ENCODE measurements at places on chromosomes 6 and 20.

- peak; percentile 71 for DNase-seq
These were observed 68.8 kb downstream of the CDC5L start for GRCh38 chr6:44456070-44456965.

- DNase-seq = no peak
These were observed 681.6 kb upstream of the GJE1 start for GRCh38 chr6:141451181-141451510.

GRCh38 chr6:71301546-71301945 lies 12.9 kb downstream of the OGFRL1 start:
- no peak for DNase-seq

- no peak for DNase-seq
These were observed 13.0 kb upstream of the IER3 start for GRCh38 chr6:30757261-30757904.

DNA sequence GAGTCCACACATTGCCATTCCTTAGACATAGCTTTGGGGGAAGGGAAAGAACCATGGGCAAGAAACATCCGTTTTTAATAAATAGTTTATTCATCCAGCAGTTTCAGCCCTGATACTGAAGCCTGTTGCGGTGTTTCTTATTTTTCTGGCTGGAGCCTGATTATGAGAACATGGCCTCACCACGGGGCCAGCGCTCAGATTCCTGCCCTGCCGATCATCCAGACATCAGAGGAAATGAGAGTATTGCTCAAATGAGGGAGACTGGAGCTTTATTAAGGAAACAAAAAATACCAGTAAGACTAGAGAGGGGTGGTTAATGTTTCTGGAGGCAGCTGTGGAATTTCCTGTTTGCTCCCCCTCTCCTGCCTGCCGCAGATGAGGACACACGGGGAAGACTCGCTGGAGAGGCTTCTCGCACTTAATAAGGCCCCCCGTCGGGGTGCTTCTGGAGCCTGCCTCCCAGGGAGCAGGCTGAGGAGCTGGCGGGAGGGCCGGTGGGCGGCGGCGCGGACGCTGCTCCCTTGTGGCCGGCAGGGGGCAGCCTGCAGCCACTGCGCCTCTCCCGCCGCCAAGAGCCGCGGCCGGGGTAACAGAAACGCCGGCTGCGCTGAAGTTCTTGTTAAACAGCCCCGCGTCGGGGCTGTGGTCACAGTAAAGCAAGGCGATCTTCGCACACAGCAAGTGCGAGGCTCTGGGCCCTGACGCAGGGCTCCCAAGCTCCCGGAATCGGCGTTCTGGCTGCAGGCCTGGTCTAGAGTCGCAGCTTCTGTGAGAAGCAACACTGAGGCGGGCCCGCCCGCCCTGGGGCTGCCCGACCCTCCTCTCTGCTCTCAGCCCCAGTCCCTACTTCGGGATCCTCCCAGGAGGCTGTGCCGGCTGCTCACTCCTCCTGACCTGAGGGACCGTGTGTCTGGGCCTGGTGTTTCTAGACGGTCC lies 17.5 kb downstream of the LEMD2 start:
- DNase-seq = peak; percentile 51

DNA sequence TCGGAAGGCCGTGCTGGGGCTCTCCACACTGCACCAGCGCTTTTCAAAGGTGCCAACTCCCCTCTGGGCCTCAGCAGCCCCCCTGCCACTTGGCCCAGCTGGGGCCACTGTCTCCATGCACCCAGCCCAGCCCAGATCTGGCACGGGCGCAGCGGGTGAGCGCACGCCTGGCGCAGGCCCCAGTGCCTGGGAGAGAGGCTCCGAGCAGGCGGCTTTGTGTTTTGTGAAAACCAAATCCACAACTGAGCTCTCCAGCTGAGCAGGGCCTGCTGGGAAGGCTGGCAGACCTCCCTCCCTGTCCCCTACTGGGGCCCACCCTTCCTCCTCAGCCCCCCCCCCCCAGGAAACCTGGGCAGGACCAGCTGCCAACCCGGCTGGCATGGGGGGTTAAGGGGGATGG lies 17.0 kb downstream of the MDGA1 start:
- no peak for DNase-seq

- DNase-seq = no peak
These were observed 91.9 kb downstream of the CD164 start for GRCh38 chr6:109290143-109290931.

GRCh38 chr6:24490948-24491347 lies 1.6 kb upstream of the GPLD1 start:
- no peak for DNase-seq

GRCh38 chr6:68633281-68633971 lies 1.7 kb upstream of the ADGRB3 start:
- DNase-seq = no peak

GRCh38 chr6:38180586-38180985 lies 361.1 kb downstream of the ZFAND3 start:
- DNase-seq = no peak

GRCh38 chr6:129497481-129498441 lies 212.2 kb downstream of the ARHGAP18 start:
- peak; percentile 11 for DNase-seq

DNA sequence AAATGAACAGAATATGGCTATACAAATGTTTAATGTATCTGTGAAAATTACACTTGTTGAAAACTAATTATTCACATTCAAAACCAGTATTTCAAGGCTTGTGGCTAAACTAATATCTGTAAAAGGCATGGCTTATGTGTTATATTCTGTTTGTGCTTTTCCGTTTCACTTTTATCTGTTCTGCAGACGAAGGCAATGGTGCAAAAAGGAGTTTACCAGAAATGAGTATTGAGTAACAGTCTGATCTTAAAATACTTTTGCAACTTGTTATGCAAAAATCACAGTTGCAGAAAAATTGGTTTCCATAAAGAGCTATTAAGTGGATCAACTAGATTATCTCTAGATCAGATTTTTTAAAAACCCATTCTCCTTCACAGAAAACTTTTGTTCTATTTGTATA lies 9.4 kb upstream of the STX11 start:
- DNase-seq = no peak

GRCh38 chr6:164998297-164998696 lies 311.1 kb downstream of the C6orf118 start:
- no peak for DNase-seq

DNA sequence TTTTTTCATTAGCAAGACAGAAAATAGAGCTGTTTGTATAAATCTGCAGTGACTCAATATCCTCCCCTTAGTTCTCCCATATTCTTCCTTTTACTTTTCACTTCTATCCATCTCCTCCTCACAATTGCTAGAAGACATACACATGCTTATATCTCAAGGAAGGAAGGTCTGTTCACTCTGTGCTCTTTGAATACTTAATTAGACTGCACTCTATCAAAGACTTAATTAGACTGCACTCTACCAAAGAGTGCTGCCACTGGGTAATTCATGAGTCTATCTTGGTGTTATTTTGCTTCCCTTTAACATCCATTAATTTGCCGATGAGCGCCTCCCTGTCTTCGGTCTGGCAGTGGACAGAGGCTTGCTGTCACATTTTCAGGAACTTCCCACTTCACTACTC lies 241.9 kb downstream of the ADGB start:
- DNase-seq = no peak

DNA sequence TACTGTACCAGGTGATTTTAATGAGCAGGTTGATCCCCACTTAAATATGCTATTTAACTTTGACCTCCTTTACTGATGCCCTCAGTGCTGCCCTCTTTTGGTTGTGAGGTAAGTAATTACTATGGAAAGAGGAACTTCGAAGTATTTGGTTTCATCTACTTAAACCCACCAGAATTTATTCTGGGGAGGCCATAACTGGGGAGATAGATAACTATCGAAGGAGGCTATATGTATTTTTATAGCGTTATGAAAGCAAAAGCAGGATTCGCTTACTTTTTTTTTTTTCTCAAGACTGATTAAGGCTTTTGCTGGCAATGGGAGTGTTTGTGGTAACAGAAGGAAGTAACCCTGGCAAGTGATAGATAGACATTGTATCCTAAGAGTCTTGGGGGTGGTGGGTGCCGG lies 168.9 kb upstream of the CENPW start:
- DNase-seq = peak; percentile 29

DNA sequence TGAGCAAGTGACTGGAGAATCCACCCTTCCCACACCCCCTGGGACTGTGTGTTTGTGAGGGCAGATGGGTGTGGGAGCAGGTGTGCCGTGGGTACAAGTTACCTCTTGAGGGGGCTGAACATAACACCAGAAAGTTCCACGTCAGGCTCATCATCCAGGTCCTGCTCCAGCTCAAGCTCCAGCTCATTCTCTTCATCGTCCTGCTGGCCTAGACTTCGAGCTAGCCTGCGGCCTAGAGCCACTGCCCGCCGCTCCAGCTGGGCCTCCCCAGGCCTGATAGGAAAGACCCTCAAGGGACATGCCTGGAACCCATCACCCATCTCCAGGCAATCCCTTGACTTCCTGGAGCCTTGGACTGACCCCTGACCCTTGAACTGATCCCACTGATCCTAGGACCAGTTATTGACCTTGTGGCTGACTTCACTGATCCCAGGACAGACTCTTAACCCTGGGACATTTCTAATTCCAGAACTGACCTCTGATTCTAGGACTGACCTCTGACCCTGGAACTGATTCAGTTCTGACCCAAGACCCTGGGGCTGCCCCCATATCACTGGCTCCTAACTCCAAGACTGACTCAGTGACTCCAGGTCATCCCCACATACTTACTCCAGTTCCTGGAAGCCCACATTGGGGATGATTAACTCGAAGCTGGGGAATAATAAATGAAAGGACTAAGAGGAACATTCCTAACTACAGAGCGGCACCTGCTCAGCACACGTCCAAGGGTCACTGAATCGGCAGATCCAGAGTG lies 11.8 kb upstream of the SPAG4 start:
- no peak for DNase-seq

GRCh38 chr6:139695361-139695760 lies 320.9 kb upstream of the CITED2 start:
- DNase-seq = no peak

GRCh38 chr6:139126255-139126654 lies 8.6 kb upstream of the HECA start:
- DNase-seq = no peak

GRCh38 chr6:47714802-47715201 lies 16.4 kb downstream of the ADGRF4 start:
- DNase-seq = no peak

DNA sequence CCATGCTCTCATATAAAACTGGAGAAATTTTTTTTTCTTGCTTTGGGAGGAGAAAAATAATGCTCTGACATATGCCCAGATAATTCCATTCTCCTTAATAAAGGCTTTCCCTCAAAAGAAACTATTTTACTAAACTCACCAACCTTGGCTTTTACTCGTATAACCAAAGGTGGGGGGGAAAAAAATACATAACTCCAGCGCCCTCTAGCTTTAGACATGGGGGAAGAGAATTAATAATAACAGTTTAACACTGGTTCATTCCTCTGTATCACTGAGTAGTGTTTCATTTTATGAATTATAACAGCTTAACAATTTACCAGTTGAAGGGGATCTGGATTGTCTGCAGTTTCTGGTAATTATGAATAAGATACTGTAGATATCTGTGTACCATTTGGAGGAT lies 1226.1 kb downstream of the GRIK2 start:
- no peak for DNase-seq

DNA sequence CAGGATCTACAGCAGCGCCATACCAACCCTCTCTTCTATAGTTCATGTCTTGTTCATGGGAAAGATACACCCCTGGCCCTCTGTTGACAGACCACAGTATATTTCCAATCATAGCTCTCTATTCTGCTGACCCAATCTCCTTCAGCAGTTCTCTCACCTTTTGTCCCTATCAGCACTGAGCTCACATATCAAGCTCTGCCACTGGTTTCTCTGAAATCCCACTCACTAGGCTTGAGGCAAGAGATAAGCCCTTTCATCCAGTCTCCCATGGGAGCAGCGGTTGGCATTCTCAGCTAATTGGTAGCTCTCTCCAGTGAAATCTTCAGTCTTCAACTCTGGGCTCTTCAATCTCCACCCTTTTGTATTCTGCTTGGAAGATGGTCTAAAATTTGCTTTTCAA lies 313.4 kb downstream of the GJA1 start:
- no peak for DNase-seq

DNA sequence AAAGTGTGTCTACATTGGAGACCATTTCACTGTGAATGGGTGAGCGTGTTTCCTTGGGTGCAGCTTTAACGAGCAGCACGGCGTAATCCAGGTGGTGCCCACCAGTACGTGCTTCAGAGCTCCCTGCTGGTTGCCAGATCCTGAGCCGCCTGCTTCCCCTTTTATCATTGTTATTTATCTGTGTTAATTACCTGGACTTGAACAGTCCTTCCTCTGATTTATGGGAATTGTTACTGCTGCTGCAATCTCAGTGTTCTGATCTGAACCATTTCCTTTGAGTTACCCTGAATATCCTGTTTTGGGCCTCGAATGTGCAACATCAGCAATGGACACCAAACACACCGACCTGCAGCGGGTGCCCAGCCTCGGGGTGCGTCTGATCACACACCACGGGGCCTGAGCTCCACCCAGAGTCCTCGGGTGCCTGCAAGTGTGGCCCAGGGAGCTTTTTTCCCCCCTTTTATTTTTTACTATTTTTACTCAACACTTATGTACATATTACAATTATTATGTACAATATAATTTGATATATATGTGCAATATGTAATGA lies 81.3 kb downstream of the RPP40 start:
- no peak for DNase-seq

- DNase-seq = no peak
These were observed 84.1 kb downstream of the PHIP start for GRCh38 chr6:78993955-78994354.

GRCh38 chr6:26575494-26575939 lies 21.2 kb upstream of the ABT1 start:
- DNase-seq = no peak

GRCh38 chr6:39980839-39981580 lies 46.7 kb upstream of the MOCS1 start:
- no peak for DNase-seq

DNA sequence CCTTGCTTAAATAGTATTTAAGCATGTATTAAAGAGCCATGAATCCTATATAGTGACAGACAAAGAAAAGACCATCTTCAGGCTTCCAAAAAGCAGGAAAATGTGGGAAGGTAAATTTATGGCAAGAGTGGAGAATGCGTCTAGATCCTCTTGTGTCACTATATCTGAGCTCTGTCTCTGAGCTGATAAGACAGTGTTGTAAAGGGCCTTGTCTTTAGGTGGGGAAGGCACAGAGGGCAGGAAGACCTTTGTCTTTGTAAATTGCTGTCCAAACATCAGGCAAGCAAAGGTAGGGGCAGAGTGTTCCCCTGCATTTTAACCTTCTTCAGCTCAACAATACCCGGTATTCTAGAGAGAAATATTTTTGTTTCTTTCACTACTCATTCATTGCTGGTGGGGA lies 33.9 kb upstream of the MBOAT1 start:
- no peak for DNase-seq

GRCh38 chr6:34513646-34514045 lies 42.5 kb downstream of the SPDEF start:
- no peak for DNase-seq

GRCh38 chr6:72287801-72288200 lies 334.1 kb upstream of the KCNQ5 start:
- DNase-seq = no peak

DNA sequence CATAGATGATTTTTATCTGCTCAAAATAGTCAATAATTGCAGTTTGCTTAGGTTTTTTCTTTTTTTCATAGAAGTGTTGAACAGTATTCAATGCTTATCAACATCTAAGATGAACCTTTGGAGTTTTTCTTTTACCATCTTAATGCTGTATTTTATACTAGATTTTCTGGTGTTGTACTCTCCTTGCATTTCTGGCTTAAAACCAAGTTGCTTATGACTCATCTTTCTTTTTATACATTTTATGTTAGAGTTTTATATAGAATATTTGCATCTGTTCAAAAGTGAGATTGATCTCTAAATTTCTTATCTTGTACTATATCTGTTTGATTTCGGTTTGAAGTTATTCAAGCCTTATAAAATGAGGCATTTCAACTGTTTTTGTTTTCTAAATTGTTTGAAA lies 232.5 kb downstream of the RFPL4B start:
- DNase-seq = no peak

- no peak for DNase-seq
These were observed 166.0 kb downstream of the DLL1 start for GRCh38 chr6:170124836-170125235.
